ENCODE measurements at places on chromosomes 7 and 10. TPM values are rescaled to one million over a fixed set of nuclear protein-coding genes. Genes with fewer than 3 reads are reported as not detected.

DNA sequence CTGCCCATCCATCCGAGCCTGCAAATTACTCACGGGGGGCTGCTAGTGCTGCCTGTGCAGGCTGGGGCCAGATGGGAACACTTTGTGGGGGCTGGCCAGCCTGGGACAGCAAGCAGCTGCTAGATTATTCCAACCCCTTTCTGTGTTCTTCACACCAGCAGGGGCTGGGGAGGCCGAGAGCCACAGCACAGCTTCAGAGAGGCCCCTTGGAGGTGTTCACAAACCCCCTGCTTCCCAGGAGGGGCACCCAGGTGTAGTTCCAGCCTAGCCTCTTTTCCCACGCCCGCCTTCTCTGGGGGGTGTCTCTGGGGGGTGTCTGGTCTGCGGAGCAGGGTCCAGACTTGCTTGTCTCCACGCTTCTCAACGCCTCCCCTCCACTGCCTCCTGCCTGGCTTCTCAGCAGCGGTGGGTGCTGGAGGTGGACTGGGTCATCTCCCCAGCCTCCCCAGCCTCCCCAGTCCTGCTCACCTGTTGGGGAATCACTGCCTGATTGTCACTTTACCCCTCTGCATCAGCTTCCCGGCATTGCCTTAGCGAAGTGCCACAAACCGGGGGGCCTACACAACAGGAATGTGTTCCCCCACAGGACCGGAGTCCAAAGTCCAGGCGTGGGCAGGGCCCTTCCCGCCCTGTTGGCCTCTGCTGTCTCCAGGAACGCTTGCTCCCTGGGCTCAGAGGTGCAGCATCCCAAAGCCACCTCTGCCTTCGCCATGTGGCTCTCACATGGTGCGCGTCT, 74.0 kb upstream of the EN2 start:
- H3K4me3 ChIP-seq = no peak overlapping the region
- peaks cover 22% of the 10 kb centered on the region for H3K4me1 ChIP-seq
- H3K27ac ChIP-seq = no peak overlapping the region
- peaks cover 70% of the 10 kb centered on the region for H3K27me3 ChIP-seq
- no peak for DNase-seq

- no peak overlapping the region for H3K27ac ChIP-seq
- H3K36me3 ChIP-seq = no peaks in the 10 kb centered on the region
- no peaks in the 10 kb centered on the region for H3K4me1 ChIP-seq
- no peak overlapping the region for H3K4me3 ChIP-seq
Measured at GRCh38 chr7:112104120-112104519, 102.1 kb downstream of the DOCK4 start.

DNA sequence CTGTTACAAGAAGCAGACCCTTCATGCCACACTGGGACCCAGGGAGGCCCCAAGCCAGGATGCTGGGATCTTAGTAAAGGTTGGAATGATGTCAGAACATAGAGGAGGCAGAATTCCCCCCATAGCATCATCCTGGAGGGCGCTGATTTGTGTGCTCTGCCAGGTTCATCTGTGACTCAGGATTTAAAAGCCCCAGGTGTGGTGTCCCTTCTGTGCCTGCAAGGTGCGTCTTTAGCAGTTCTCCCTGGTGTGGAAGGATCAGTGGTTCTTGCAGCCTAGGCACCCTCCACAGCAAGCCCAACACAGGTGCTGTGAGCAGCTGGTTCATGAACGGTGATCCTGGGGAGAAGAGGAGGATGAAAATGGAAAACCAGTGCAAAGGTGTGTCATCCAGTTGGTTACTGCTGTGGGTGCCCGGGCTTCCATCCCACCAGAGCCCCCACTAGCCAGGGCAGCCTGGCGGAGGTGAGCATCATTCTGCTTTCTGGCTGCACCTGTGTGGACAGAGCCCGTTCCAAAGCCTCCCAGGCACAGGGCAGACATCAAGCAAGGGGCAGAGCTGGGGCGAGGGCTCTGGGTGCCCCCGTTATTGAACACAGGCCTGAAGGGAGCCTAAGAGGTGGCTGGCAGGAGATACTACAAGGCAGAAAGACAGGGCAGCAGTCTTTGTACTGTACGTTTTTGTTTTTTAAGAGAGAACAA, 49.5 kb downstream of the IKZF1 start:
- H3K27ac ChIP-seq = peak overlapping the region; percentile 85
- DNase-seq = no peak
- peaks cover 83% of the 10 kb centered on the region for H3K36me3 ChIP-seq
- no peak overlapping the region for H3K4me3 ChIP-seq

- no peak overlapping the region for H3K4me3 ChIP-seq
- H3K4me1 ChIP-seq = no peaks in the 10 kb centered on the region
- H3K27ac ChIP-seq = no peak overlapping the region
- H3K36me3 ChIP-seq = no peaks in the 10 kb centered on the region
- no peaks in the 10 kb centered on the region for H3K27me3 ChIP-seq
Measured at GRCh38 chr10:86953747-86954680, 3.4 kb downstream of the MMRN2 start.

- H3K4me1 ChIP-seq = no peaks in the 10 kb centered on the region
- no peaks in the 10 kb centered on the region for H3K36me3 ChIP-seq
- H3K27me3 ChIP-seq = no peaks in the 10 kb centered on the region
- no peak overlapping the region for H3K4me3 ChIP-seq
Measured at GRCh38 chr10:120810298-120810697, 40.9 kb upstream of the WDR11 start.

GRCh38 chr7:43116451-43116850, 4.0 kb downstream of the HECW1 start:
- peaks cover 40% of the 10 kb centered on the region for H3K27me3 ChIP-seq
- no peak overlapping the region for H3K4me3 ChIP-seq
- H3K4me1 ChIP-seq = peaks cover 8% of the 10 kb centered on the region
- H3K27ac ChIP-seq = no peak overlapping the region
- no peak for DNase-seq

- peaks cover 7% of the 10 kb centered on the region for H3K36me3 ChIP-seq
- H3K4me1 ChIP-seq = peaks cover 36% of the 10 kb centered on the region
- H3K27ac ChIP-seq = peak overlapping the region; percentile 1
- peak; percentile 14 for DNase-seq
- peak overlapping the region; percentile 59 for H3K4me3 ChIP-seq
Measured at GRCh38 chr10:132637477-132638129, 100.0 kb downstream of the INPP5A start.

- H3K36me3 ChIP-seq = peaks cover 83% of the 10 kb centered on the region
- no peak overlapping the region for H3K4me3 ChIP-seq
- peaks cover 82% of the 10 kb centered on the region for H3K4me1 ChIP-seq
- H3K27ac ChIP-seq = no peak overlapping the region
Measured at GRCh38 chr10:14548474-14548873, 217.8 kb upstream of the FRMD4A start.

GRCh38 chr10:132164761-132165278, 21.9 kb upstream of the DPYSL4 start:
- peaks cover 7% of the 10 kb centered on the region for H3K27me3 ChIP-seq
- no peak for DNase-seq
- peaks cover 8% of the 10 kb centered on the region for H3K4me1 ChIP-seq
- H3K27ac ChIP-seq = no peak overlapping the region
- H3K4me3 ChIP-seq = no peak overlapping the region

GRCh38 chr10:66837990-66838389, 87.8 kb upstream of the LRRTM3 start:
- H3K4me1 ChIP-seq = no peaks in the 10 kb centered on the region
- no peak overlapping the region for H3K27ac ChIP-seq
- no peaks in the 10 kb centered on the region for H3K27me3 ChIP-seq
- no peak for DNase-seq
- H3K4me3 ChIP-seq = no peak overlapping the region
- no peaks in the 10 kb centered on the region for H3K36me3 ChIP-seq

GRCh38 chr10:130889240-130889639, 422.3 kb downstream of the TCERG1L start:
- DNase-seq = no peak
- H3K27me3 ChIP-seq = no peaks in the 10 kb centered on the region
- H3K36me3 ChIP-seq = no peaks in the 10 kb centered on the region
- no peaks in the 10 kb centered on the region for H3K4me1 ChIP-seq
- no peak overlapping the region for H3K4me3 ChIP-seq

GRCh38 chr10:47248386-47249090, 51.5 kb upstream of the GDF10 start:
- H3K36me3 ChIP-seq = no peaks in the 10 kb centered on the region
- H3K4me3 ChIP-seq = no peak overlapping the region
- H3K4me1 ChIP-seq = no peaks in the 10 kb centered on the region
- no peaks in the 10 kb centered on the region for H3K27me3 ChIP-seq

- no peak overlapping the region for H3K4me3 ChIP-seq
- DNase-seq = no peak
- H3K27ac ChIP-seq = no peak overlapping the region
Measured at GRCh38 chr10:90062786-90063185, 361.4 kb downstream of the KIF20B start.

DNA sequence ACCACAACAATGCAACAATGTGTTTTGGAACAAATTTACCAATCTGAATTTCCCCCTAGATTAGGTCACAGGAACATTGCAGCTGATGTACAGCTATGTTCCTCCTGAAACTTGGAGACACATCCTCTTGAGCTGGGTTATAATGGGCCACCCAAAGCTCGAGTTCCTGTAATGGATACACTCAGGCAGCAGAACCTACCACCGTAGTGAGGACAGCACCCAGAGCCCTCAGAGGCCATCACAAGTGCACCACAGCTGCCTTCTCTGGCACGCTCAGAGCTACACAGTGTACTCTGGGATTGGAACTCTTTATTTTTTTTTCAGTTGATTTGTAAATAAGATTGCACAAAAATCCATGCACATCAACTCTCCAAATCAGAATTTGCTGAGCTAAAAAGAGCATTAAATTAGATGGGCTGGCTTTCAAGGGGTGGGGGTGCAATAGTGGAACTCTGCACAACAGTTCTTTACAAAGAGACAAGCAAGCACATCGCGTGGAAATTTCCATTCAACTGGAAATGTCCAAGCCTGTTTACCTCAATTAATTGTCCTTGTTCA, 56.7 kb downstream of the EGFR start:
- peaks cover 23% of the 10 kb centered on the region for H3K4me1 ChIP-seq
- DNase-seq = no peak
- no peaks in the 10 kb centered on the region for H3K36me3 ChIP-seq
- H3K4me3 ChIP-seq = no peak overlapping the region
- peaks cover 11% of the 10 kb centered on the region for H3K27me3 ChIP-seq

DNA sequence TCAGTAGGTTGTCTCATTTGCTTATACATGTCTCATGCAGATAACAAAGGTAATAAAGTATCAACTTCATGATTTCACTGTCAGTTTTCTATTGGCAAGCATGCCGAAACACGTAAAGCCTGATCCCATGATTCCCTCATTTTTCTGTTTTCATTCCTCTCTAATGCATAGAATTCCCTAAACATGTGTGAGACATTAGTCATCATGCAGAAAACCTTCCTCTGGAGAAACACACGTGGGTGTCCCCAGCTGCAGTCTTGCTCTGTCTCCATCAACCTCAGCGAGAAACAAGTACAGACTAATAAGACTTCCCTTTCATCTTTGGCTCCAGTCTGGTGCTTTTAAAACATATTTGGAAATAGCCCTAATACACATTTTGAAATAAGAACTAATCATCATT, 432.7 kb upstream of the VSTM2A start:
- H3K36me3 ChIP-seq = no peaks in the 10 kb centered on the region
- no peak for DNase-seq
- H3K4me3 ChIP-seq = no peak overlapping the region
- no peak overlapping the region for H3K27ac ChIP-seq

- no peaks in the 10 kb centered on the region for H3K36me3 ChIP-seq
- H3K4me3 ChIP-seq = no peak overlapping the region
- peaks cover 11% of the 10 kb centered on the region for H3K4me1 ChIP-seq
- DNase-seq = peak; percentile 67
- no peak overlapping the region for H3K27ac ChIP-seq
Measured at GRCh38 chr7:1412322-1413261, 46.7 kb downstream of the MICALL2 start.

- H3K4me1 ChIP-seq = no peaks in the 10 kb centered on the region
- DNase-seq = no peak
- H3K27ac ChIP-seq = no peak overlapping the region
Measured at GRCh38 chr7:106476751-106477150, 184.2 kb downstream of the CCDC71L start.

DNA sequence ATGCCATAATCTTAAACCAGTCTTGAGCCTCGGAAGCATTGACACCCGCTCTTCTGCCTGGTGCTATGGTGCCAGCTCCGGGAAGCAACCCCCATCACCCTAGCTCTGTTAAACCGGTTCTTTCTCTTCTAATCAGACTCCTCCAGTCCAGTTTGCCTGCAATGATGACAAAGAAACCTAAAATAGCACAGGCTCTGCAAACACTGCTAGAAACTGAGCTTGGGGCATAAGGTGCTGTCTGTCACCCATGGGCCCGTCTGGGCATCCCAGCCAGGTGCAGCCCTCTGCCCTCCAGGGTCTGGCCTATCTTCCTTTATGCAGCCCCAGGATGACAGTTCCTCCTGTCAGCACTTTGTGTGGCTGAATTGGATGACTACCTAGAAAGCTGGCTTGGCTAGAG, 14.2 kb upstream of the CAMK2G start:
- H3K27ac ChIP-seq = peak overlapping the region; percentile 39
- H3K4me1 ChIP-seq = peaks cover 11% of the 10 kb centered on the region
- H3K27me3 ChIP-seq = no peaks in the 10 kb centered on the region
- DNase-seq = no peak

GRCh38 chr7:84302949-84303348, 108.4 kb upstream of the SEMA3A start:
- H3K36me3 ChIP-seq = no peaks in the 10 kb centered on the region
- H3K27ac ChIP-seq = no peak overlapping the region
- no peaks in the 10 kb centered on the region for H3K4me1 ChIP-seq

DNA sequence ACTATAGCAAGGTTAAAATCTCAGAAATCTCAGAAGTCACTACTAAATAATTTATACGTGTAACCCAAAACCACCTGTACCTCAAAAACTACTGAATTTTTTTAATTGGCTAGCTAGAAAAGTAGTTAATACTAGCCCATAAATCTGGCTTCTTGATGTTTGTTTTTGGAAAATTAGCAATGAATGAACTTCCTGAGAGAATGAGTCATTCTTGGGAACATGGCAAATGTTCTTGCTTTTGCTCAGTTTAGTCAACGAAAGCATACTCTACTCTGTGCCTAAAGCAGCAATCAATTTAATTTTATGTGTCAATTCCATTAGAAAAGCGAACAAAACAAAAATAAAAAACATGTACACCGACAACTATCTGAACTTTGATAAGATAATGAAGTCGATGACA, 69.2 kb downstream of the SEMA3E start:
- H3K4me3 ChIP-seq = no peak overlapping the region
- H3K27me3 ChIP-seq = no peaks in the 10 kb centered on the region
- H3K4me1 ChIP-seq = no peaks in the 10 kb centered on the region
- DNase-seq = no peak
- H3K36me3 ChIP-seq = no peaks in the 10 kb centered on the region

IL15RA gene
- total RNA-seq = 19.8 TPM

KAZALD1 gene
- 0.58 TPM for total RNA-seq

FKBP6 gene
- total RNA-seq = not detected

MYL10 gene
- total RNA-seq = not detected

EPDR1 gene
- 0.22 TPM for total RNA-seq

SLC29A3 gene
- total RNA-seq = 3.1 TPM
